ENCODE measurements at places on chromosomes 6 and 20.

DNA sequence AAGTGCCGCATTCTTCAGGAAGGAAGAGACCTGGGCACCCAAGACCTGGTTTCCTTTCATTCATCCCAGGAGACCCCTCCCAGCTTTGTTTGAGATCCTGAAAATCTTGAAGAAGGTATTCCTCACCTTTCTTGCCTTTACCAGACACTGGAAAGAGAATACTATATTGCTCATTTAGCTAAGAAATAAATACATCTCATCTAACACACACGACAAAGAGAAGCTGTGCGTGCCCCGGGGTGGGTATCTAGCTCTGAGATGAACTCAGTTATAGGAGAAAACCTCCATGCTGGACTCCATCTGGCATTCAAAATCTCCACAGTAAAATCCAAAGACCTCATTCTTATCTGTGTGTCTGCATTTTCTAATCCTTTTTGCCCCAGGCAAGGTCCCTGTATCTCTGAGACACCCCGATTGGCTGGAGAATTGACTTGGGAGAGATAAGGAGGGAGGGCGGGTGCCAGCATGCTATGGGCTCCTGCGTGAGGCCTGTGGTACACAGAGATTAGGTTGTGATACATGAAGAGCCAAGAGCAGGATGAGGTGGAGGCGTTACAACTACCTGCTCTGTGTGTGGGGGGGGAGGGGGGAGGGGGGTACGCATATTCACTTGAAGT is 4.8 kb downstream of the MUC21 start:
- DNase-seq = no peak

DNA sequence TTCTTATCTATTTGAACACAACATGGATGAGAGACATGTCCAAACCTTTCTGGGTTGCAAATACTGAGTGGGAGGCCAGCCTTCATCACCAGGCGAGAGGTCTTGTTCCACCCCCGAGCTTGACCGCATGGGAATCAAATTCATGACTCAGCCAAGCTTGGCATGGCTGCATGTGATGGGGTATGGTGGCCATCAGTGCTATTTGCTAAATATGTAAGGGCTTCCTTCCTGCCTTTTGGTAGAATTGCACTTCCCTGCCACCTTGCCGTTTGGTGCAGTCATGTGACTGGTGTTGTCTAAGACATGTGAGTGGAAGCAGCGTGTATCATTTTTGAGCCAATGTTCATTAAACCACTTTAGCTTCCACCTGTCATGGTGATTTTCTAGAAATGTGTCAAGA is 508.9 kb upstream of the SULF2 start:
- peak; percentile 12 for DNase-seq

GRCh38 chr6:118761645-118762044 is 110.3 kb upstream of the CEP85L start:
- DNase-seq = no peak

DNA sequence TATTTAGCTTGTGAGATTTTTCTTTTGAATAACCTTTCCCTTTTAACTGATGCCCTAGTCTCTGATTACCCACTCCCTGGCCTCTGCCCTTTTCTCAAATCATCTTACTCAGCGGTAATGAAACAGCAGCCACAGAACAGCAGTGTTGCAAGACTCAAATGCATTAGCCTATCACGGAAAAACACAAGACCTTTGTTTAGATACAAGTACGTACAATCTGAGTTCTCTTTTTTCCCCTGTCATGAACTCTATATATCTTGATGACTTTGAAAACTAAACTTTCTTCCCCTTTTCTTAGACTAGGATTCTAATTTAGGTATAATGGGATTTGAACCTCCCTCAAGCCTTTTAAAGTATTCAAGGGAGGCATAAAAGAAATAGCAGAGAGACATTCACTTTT is 1034.9 kb downstream of the EYS start:
- DNase-seq = no peak

DNA sequence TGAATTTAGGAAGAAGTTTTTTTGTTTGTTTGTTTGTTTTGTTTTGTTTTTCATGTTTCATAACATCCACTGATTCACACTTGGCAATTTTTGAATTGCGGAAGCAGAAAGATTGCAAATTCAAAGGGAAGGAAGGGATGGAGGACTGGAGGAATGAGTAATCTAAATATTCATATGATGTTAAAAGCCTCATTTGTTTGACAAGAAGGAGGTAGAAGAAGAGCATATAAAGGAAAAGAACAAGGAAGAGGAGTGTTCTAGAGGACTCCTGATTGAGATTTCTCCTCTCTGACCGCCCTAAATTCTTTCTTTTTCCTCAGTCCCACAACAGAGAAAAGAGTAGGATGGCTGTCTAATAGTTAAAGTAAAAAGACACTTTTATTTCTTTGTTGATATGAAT is 88.5 kb downstream of the METTL24 start:
- DNase-seq = no peak

DNA sequence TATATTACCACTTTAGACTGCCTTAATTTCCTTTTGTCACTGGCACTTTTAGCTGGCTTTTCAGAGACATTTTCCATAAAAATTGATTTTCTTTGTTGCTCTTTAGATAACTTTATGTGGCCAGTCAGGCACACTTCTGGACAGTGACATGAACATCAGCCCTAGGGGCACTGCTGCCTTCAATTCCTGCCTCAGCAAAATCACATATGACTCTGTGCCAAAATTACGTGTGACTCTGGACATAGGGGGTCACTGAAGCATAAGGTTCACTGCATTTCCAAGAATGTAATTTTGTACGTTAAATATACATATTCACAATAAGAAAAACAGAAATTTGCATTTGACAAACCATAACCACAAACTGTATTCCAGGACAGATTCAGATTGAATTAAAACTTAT is 66.5 kb downstream of the ESF1 start:
- no peak for DNase-seq

- no peak for DNase-seq
These were observed 27.5 kb upstream of the CEP85L start for GRCh38 chr6:118678866-118679265.

DNA sequence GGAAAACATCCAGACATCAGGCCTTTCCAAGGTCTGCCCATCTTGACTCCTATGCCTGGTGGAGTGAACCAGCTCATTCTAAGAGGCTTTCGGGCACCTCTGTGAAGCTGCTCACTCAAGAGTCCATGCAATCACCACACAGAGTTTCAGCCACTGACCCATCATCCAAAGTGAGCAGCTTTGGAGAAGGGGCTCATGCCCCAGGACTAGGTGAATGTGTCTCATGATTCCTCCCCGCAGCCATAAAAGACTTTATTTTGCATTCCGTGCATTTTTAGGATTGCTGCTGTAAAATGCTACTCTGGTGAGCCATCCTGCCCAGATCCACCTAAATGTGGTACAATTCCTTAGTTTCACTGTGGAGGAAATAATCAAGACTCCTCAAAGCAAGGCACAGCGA is 44.5 kb upstream of the EZR start:
- no peak for DNase-seq

- no peak for DNase-seq
These were observed 98.1 kb downstream of the MYLK4 start for GRCh38 chr6:2652611-2653010.

GRCh38 chr6:147999001-147999540 is 343.6 kb upstream of the SASH1 start:
- no peak for DNase-seq

DNA sequence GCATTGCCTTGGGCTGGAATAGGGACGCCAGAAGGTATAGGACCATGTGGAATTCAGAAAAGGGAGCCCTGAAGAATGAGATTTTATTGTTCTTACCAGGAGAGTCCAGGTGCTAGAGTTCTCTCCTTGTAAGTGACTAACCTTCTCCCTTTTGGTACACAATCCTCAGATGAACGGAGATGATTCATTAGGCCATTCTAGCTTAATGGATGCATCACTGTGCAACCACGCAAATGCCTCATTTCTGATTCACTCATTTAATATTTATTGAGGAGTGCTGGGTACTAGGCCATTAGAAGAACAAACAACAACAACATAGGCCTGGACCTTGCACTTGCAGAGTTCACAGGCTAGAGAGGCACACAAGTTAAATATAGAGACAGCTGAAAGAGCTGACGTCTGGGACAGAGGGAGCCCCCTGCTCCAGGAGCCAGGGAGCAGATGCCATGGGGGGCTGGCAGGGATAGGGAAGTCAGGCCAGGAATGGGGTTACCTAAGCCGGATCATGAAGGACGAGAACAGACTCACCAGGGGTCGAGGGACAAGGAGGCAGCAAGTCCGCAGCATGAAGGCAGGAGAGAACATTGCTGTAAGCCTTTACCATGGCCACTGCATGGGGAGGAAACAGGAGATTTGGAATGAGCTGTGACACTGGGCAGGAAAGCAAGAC is 179.5 kb upstream of the AKAP12 start:
- DNase-seq = no peak

DNA sequence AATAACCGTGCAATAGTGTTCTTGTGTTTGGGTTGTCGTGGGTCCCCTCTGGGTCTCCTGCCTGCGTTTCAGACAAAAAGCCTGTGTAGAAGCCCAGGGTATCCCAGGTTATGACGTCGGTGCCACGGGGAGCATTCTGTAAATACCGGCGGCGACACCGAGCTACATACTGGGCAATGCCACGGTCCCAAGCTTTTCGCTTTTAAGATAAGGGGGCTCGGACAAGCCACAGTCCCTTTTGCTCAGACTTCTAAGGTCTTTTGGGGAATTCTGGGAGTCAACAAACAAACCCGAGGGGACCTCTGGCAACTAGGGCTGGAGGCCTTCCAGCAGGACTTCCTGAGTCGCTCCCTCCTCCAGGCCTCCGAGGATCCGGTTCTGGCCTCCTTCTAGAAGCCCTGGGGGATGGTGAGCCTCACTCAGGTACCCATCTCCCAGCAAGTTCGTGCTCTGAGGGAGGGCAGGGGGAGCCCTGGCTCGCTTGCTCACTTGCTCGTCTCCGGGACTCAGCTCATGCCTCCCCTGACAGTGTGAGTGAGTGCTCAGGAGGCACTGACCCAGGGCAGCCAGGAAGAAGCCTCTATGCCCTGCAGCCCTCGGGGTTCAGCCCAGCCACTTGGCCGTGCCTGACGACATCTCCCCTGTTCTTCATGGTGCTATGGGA is 62.4 kb upstream of the MRPS10 start:
- no peak for DNase-seq

DNA sequence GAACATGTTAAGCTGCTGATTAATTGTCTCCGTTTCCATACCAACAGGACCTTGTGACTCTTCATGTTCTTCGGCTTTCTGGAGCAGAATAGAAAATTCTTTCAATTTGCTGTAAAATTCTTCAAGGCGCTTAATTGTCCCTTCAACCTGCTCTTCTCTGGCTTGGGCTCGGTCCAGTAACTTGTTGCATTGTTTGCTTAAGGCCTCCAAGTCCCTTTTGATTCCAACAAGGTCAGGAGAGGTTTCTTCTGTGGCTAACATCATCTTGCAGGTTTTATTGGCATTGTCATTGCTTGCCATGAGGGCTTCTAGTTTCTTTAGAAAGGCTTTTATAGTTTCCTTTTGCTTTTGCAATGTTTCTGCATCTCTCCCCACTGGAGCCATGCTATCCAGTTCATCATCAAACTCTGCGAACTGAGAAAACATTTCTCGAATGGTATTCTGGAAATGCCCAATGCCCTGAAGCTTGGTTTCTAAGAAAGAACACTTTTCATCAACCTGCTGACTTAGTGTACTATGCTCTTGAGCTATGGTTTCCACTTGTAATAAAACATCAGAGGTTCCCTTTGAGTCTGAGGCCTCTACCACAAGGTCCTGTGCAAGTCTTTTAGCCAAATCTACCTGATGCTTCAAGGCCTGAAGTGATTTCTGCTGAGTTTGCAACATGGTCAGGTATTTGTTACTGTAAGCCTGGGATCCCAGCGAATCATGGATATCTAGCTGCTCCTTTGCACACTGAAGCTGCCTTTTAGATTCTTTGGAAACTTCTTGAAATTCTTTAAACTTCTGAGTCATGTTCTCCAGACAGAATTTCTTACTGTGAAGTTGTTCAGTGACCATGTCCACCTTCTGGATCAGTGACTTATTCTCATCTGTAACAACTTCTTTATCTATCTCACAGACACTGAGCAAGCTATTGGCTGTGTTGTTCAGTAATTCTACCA is 90.2 kb downstream of the DST start:
- no peak for DNase-seq

DNA sequence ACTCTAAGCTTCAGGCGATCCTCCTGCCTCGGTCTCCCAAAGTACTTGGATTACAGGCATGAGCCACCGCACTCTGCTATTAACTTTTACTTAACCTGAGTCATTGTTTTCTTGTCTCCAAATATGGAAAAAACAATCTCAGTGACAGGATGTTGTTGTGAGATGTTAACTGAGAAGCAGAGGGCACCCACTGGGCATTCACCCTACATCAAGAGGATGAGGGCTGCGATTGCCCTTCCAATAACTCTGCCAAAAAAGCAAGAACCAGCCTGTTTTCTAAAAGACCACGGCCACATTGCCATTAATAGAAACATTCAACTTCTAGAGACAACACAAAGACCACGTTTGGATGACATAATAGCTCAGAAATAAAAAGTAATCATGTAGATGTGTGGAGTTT is 107.6 kb upstream of the SGK1 start:
- DNase-seq = no peak

DNA sequence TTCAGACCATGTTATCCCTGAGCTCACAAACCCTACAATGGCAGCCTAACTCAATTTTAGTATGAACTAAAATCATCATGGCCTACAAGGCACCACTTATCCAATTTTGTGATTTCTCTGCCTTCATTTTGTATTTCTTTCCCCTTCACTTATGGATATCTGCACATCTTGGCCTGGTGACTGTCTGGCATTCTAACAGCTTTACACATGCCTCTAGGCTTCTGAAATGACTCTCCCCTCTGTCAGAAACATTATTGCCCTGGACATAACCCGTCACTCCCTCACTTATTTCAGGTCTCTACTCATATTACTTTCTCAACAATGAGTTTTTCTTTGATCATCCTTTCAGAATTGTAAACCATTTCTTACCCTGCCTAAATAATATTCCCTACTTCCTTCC is 89.2 kb upstream of the THEMIS start:
- no peak for DNase-seq

- DNase-seq = no peak
These were observed 48.7 kb downstream of the NCOA7 start for GRCh38 chr6:125839471-125839870.

GRCh38 chr20:17725094-17725835 is 25.5 kb downstream of the BANF2 start:
- DNase-seq = peak; percentile 86

GRCh38 chr6:147578159-147578558 is 69.7 kb downstream of the SAMD5 start:
- no peak for DNase-seq

GRCh38 chr6:149197482-149197881 is 120.0 kb upstream of the TAB2 start:
- DNase-seq = no peak

- no peak for DNase-seq
These were observed 53.8 kb upstream of the HDAC2 start for GRCh38 chr6:114024746-114025145.
